Fibroblast of pulmonary artery (primary cell): ENCODE measurements at places on chromosomes 6 and 20.
A peak's percentile ranks its signal among the peaks of the same experiment; 100 is the strongest.

GRCh38 chr20:24835195-24835594 lies 113.9 kb upstream of the CST7 start:
- DNase-seq, result no peak

DNA sequence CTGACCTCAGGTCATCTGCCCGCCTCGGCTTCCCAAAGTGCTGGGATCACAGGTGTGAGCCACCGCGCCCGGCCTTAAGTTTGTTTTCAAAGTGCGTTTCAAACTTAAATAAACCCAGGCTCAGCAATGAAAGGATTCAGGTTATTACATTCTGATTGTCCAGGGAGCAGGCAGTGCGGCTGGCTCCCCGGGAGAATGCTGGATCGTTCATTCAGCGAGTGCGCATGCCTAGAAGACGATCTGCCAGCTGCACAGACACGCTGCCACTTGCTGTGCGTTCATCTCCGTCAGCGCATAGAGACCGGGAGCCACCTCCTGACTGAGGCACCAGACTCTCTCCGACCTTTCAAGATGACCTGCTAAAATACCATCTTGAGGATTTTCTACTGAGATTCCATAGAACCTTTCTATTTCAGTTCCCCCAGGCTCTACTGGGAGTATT lies 163.9 kb upstream of the ZNF217 start:
- DNase-seq, result no peak

GRCh38 chr6:27601668-27602254 lies 128.9 kb upstream of the ZNF184 start:
- no peak for DNase-seq

GRCh38 chr6:104936766-104937535 lies 20.0 kb upstream of the LIN28B start:
- no peak for DNase-seq

- DNase-seq, result no peak
Measured at GRCh38 chr20:40863355-40863919, 165.2 kb upstream of the TOP1 start.

DNA sequence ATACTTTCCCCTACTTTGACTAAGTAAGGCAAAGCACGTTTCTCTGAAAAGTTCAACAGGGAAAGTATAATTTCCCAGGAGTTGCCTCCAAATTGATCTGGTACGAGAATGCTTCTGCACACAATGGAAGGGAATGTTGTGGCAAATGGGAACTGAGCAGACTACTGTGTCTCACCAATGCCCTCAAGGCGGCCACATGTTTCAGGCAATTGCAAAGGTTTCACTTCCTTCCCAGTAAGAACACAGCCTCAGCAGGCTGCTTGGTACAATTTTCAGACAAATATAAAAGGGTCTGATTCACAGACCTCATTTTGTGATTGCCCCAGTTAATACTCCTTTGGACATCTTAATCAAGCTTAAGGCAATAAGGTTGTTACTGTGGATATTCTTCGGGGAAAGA lies 71.2 kb downstream of the KIAA0319 start:
- no peak for DNase-seq

DNA sequence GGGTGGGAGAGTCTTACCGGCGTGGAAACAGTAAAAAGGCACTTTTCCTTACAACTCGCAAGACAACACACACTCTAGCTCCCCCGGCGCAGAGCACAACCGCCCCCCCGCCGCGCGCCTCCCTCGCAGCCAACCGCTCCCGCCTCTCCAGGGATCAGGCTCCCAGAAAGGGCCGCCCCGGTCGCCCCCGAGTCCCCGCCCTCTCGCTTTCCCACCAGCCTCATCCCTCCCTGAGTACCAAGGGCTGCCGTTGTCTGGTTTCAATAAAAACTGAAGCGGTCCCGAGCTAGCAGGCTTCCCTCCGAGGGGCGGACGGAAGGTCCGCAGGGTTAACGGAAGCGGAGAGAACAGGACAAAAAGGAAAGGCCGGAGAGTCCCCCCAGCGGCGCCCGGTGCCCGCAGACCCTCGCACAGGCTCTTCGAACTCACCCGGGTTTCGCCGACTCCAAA lies 804 bp downstream of the ELOVL5 start:
- peak; percentile 67 for DNase-seq

DNA sequence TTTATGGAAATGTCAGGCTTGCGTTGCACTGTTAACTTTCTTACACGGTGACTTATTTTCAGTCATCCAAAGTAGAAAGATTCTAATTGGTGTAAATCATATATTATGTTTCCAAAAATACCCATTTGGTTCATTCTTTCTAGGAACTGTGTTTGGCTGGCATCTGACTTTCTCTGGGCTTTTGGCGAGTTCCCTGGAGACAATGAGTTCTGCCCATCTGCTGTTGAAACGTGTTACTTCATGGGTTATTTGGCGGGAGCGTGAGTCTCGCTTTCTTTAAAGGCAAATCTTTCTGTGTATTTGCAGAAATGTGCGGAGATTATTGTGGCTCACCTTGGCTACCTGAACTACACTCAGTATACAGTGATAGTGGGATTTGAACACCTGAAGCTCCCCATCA lies 29.5 kb downstream of the TMEM181 start:
- DNase-seq, result no peak

GRCh38 chr6:165031502-165031901 lies 277.9 kb downstream of the C6orf118 start:
- no peak for DNase-seq

DNA sequence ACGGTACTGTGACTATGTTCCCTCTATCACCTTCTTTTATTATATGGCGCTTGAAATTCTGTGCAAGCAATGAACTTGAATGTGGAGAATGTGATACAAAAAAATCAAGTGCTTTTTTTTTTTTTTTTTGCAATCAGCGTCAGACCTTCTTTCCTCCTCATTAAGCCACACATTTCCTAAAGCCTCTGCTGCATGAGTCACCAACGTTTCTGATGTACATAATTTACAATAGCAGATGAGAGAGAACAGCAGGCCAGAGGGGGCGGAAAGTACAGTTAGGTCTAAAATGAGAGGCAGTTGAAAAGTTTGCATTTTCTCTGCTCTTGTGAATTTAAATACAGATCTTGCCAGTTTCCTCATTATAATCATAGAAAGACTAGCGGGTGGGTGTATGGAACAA lies 114.6 kb upstream of the RIPOR2 start:
- peak; percentile 73 for DNase-seq

DNA sequence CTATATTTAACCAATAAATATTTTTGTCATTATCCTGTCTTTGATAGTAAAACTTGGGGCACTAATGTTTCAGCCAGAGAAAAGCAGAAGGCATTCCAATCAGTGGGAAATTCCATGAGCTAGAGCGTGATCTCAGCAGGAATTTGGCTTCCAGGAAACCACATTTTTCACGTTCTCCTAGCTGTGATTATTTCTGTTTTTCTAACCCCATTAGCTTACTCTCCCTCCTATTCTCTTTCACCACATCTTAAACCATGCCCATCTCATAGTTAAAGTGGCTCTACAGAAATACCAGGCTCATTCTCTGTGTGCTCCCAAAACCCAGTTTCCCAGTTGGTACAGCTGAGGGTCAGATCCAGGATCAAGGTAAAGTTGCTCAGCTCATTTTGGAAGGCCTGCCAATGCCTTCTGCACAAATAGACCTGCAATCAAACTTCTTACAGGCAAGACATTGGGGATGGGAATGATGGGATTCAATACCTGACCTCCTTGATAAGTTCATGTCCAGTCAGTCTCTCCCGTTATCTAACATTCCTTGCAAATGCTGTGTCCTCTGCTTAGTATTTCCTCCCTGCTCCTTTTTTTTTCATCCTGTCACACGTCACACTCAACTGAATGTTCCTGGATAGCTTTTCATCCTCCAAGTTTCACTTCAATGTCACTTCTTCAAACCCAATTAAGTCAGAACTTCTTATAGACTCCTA lies 33.1 kb upstream of the TMEM30A start:
- peak; percentile 83 for DNase-seq

GRCh38 chr6:13484138-13484708 lies 3.2 kb downstream of the GFOD1 start:
- DNase-seq, result no peak

DNA sequence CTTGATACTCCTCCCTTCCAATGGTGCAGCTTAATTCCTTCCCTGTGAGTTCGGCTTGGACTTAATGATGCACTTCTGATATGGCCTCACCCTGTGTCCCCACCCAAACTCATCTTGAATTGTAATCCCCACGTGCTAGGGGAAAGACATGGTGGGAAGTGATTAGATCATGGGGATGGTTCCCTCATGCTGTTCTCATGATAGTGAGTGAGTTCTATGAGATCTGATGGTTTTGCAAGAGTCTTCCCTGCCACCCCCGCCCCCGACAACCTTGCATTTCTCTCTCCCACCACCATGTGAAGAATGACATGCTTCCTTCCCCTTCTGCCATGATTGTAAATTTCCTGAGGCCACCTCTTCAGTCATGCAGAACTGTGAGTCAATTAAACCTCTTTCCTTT lies 50.3 kb upstream of the HLA-G start:
- DNase-seq, result no peak

GRCh38 chr6:115667478-115668026 lies 393.1 kb downstream of the FRK start:
- DNase-seq, result no peak

DNA sequence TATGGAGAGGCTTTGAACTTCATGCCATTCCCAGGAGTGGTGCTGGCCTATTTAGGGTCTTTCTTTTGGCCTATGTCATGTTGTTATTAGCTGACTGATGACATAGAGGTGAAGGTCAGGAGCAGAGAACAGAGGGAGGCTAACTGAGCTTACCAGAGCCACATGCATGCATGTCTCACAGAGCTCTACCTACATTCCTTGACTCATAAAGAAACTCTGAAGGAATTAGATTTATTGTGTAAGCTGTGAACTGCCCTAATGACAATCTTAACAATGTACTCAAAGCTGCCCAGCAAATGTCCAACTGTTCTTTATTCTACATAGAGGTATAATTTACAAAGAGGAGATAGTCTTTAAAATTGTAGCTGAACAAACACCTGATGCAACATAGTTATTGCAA lies 192.7 kb upstream of the CNR1 start:
- peak; percentile 39 for DNase-seq

DNA sequence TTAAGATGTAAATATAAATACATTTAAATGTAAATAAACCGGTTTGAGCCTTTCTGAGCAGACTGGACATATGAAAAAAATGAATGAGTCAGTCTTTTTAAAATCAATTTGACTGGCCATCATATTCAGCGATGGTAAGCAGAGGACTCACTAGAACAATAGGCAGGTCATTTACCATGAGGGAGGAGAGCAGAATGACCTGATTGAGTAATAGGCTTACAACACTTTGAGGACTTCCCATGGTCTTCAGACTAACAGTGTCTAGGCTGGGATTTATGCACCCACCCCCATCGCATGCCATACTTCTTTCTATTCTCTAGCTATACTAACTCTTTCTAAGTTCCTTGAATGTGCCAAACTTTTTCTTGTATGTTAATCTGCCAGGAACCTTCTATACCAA lies 241.9 kb upstream of the RAB32 start:
- DNase-seq, result peak; percentile 63

DNA sequence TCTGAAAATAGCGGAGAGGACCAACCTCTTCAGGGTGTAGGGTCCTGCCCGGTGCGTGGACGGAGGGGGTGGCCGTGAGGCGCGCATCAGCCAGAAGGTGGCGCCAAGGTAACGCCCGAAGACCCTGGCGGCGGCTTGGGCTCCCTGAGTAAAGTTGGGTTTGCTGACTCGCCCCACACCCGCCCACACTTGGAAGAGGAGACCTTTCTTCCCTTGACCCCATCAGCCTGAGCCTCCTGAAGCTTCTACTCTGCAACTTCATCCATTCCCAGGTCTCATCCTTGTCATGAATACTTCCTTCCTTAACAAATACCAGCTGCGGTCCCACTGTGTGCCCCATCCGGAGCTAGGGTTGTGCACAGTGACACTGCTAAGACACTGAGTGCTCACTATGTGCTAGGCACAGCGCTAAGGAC lies 14.6 kb downstream of the CD40 start:
- peak; percentile 65 for DNase-seq

GRCh38 chr20:55424968-55425367 lies 580.4 kb downstream of the CBLN4 start:
- no peak for DNase-seq

DNA sequence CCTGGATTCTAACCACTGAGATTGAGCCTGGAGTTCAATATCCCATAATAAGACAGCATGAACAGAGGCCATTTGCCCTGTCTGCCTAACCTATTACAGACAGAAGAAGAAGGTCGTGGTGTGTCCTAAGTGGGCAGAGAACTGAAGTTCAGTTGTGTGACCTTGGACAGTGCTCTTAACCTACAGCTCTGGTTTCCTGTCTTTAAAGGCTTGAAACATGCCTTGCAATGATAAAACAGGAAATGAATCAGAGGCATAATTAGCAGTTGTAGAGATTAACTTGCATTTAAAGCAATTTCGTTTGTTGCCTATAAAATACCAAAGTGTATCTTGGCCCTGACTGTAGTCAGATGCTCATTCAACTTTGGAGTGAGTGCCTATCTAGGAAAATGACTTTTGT lies 507.2 kb upstream of the CHD6 start:
- no peak for DNase-seq

DNA sequence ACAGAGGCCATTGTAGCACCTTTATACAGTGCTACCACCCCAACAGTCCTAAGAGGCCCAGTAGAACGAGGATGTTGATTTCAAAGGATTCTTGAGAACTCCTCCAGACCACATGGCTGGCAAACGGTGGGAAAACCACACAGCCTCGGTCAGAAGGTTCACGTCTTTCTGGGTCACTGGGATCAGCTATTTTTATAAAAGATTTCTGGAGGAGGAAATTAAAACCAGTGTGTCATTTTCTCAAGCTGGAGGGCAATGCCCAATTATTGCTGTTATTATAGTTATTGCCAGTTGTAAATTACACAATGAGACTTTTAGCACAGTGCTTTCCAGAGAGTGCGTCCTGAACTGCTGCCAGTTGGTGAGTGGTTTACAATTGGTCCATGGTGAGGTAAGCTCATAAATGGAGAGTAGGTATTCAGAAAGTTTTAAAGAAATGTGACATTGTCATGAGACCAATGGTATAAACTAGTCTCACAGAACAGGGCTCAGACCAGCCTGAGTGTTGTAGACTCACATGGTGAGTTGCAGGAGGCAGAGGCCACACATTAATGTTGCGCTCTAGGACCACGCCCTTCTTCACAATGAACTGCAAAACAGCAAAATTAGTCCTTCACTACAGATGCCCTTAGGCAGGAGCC lies 8.4 kb upstream of the PPP1R14C start:
- no peak for DNase-seq

DNA sequence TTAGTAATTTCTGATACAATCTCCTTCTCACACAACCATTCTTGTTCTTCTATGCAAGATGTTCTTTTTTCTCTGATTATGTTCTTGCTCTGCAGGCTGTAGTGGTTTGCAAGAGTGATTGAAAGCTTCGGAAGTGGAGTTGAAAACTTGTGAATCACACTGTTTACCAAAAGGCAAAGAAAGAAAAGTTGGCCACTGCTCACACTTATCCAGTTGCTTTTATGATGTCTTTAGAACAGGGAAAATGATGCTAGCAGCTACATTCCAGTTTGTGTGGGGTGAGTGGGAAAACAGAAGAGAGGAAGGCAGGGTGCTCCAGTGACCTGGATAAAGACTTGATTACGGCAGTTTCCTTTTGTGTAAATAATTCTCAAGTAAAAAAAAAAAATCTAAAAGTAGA lies 583.3 kb downstream of the TENT5A start:
- peak; percentile 53 for DNase-seq

GRCh38 chr6:34315780-34316179 lies 67.0 kb upstream of the SMIM29 start:
- no peak for DNase-seq

GRCh38 chr6:116629563-116629981 lies 13.3 kb downstream of the RSPH4A start:
- DNase-seq, result peak; percentile 30

- DNase-seq, result no peak
Measured at GRCh38 chr6:96575359-96575758, 12.4 kb downstream of the FHL5 start.

- DNase-seq, result no peak
Measured at GRCh38 chr20:14599613-14600012, 262.2 kb upstream of the FLRT3 start.

- no peak for DNase-seq
Measured at GRCh38 chr6:101058296-101058695, 177.2 kb upstream of the ASCC3 start.
